ENCODE measurements at places on chromosomes 13 and 19.

DNA sequence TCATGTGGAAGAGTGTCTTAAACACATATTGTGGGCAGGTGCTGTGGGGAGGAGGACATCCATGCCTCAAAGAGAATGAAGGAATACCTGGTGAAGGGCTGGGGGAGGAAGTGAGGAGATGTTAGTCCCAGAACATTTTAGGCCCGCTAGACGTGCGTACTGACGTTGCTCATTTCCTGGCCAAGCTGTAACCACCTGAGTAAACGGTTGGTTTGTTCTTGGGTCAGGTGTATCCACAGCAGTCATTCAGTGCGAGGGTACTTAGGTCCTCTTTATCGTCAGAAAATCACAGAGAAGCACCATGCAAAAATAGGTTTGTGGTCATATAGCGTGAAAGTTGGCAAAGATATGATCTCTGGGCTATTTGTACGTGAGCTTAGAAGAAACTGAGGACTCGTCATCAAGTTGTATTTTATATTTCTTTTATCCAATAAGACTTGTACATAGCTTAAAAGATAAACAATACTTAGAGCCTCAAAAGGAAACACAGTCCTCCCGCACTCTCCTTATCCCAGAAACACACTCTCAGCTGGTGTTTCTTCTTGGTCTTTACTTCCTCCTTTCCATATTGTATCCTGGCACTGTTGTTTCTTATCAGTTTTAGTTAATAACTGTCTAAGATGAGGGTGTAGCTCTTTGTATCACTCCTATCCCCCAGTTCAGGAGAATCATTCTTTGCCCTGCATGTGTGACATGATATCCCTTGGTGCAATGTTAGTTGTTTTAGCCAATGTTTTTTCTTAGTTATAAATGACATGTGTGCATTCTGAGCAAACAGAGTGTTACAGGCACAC lies 52.0 kb downstream of the ARHGEF7 start:
- no peak for DNase-seq

GRCh38 chr13:114311908-114312307 lies 2.4 kb upstream of the CHAMP1 start:
- no peak for DNase-seq

- DNase-seq, result no peak
Measured at GRCh38 chr13:104757712-104758111, 1691.5 kb upstream of the SLC10A2 start.

GRCh38 chr19:33413868-33414666 lies 40.6 kb downstream of the CEBPG start:
- DNase-seq, result no peak

DNA sequence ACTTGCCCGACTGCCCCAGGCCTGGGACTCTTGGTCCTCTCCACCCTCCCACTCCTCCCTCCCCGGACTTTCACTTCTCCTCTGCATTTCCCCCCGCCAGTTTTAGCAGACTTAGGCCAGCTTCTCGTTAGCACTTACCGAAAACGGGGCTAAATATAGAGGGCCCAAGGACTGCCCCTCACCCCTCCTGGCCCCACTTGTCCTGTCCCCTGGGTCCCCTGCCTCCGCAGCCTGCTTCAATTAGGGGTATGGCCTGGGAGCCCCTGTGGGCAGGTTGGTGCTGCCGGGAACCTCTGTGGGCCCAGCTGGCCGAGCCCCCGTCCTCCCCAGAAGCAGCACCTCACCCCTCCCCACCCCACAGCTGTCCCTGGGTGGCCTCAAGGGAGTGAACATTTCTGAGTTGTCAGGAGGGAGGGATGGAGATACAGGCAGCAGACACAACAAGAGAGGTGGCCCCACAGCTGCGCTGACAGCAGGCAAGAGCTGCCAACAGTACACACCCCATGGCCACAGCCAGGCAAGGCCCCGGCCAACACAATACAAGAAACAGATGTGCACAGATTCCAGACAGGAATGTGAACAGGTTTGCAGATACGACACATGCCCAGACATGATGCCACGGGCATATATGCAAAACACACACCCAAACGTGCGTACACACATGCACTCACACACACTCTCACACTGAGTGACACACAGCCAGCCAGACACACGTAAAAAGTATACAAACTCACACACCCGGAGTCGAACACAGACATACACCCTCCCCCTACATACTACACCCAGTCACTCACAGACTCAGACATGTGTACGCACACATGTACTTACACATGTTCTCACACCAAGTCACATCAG lies 2.6 kb downstream of the POU2F2 start:
- no peak for DNase-seq

GRCh38 chr13:48501705-48502104 lies 31.2 kb downstream of the RCBTB2 start:
- no peak for DNase-seq
